ENCODE measurements at places on chromosomes 7 and 10.

- no peak for DNase-seq
These were observed 45.1 kb downstream of the BPGM start for GRCh38 chr7:134691546-134692343.

GRCh38 chr7:90188281-90188680, 23.3 kb upstream of the STEAP2 start:
- DNase-seq = no peak

DNA sequence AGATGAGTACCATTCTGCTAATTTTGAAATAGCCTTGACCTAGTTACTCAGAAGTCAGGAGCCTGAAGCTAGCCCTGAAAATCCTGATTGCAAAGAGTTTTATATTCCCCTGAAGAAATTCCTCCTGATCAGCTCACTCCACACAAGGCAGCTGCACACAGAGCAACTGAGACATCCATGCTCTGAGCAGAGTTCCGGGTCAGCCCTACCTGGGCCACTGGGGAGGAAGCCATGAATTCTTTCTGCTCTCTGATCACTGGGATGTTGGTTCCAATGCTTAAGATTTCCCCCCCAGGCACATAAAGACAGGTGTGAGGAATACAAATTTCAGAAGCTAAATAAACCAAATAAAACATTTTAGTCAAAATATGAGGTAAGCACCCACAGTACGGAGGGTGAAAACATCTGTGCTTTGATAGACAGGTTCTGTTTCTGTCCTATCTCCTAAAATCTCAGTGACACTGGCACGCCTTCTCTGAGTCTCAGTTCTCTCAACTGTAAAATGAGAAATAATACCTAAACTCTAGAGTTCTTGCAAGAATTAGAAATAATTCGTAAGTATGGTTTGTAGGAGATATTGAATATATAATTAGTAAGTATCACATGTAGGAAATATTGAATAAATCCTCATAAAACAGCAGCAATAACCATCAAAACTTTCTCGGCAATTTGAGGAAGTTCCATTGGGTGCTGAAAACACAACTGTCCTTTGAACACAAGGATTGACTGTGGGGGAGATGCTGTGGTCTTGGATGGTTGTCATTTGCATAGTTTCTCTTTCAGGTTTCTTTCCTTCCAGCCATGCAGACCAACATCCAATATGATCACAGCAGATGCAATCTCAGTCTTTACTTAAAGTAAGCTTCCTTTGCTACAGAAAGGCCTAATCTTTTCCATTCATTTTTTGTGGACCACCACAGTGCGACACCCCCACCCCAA, 133.0 kb upstream of the TNS3 start:
- DNase-seq = no peak

GRCh38 chr10:51291961-51292360, 217.7 kb downstream of the PRKG1 start:
- no peak for DNase-seq

GRCh38 chr7:10015687-10016086, 958.0 kb upstream of the PHF14 start:
- no peak for DNase-seq

DNA sequence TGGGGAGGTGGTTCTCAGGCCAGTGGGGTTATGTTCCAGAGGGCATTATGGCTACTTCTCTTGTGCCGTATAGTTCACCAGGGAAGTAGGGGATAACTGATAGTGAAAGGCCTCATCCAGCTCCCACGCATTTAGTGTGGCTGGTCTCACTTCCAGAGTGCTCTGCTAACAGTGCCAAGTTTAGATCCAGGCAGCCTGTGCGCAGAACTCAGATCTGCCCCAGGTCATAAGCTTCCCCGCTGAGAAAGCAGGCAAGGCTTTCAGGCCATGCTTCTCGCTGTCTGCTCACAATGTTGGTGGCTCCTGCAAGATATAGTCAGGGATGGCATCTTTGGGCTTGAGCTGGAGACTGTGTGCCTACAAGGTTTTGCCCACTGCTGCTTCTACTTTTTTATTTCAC, 11.3 kb downstream of the AGK start:
- no peak for DNase-seq

GRCh38 chr7:155283565-155284194, 14.0 kb upstream of the INSIG1 start:
- no peak for DNase-seq

DNA sequence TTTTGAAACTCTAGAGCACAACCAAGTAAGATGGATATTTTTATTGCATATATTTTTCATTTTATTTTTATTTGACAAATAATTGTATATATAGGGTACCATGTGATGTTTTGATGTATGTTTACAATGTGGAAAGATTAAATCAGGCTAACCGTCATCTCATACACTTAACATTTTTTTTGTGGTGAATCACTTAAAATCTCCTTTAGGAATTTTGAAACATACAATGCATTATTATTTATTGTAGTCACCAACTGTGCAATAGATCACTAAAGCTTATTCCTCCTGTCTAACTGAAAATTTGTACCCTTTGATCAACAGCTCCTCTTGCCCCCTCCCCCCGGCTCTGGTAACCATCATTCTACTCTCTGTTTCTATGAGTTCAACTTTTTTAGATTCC, 77.2 kb downstream of the DNAH11 start:
- no peak for DNase-seq

GRCh38 chr10:125060826-125061556, 99.4 kb downstream of the CTBP2 start:
- no peak for DNase-seq

DNA sequence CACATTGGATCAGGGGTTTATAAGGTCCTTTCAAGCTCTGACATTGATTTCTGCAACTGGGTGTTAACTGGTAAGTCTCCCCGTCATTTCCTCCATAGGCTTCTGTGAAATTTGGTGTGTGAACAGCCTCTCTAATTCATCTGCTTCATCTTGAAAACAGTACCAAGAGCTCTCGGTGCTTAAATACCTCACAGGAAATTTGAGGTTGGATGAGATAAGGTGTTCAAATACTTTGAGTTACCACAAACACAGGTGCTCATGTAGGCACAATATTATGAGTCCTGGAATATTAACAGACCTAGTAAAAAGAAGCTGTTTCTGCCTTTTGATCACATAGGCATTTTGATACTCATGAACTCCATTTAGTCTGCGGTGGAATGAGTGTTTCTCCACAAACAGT, 85.2 kb downstream of the RTKN2 start:
- DNase-seq = peak; percentile 9

DNA sequence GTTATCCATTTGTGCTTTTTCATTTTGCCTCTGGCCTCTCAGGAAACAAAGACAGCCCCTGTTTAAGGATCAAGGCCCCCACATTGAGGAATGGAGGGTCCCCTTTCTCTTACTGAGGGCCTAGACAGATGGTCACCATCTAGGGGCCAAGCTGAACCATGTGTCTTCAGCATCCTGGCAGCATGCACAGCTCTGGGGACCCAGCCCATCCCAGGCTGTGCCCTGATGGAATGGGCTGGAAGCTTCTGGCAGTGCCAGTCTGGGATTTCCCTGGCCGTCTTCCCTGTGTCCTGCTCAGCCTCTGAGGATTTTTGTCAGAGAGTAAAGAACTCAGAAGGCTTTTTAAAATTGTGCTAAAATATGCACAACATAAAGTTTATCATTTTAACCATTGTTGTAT, 116.8 kb downstream of the ITIH5 start:
- DNase-seq = no peak

- DNase-seq = no peak
These were observed 12.1 kb upstream of the PYROXD2 start for GRCh38 chr10:98427011-98427515.

DNA sequence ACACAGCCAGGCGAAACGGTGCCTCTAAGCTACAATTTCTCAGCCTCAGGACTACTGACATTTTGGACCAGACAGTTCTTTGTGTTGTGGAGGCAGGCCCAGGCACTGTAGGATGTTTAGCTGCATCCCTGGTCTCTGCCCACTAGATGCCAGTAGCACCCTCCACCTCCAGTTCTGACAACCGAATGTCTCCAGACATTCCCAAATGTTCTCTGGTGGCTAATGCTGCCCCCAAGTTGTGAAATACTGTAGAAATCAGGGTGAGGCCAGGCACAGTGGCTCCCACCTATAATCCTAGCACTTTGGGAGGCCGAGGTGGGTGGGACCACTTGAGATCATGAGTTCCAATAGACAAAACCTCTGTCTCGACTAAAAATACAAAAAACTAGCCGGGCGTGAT, 18.2 kb downstream of the HNRNPF start:
- DNase-seq = no peak

- DNase-seq = no peak
These were observed 26.4 kb downstream of the RNF216 start for GRCh38 chr7:5754981-5755599.

DNA sequence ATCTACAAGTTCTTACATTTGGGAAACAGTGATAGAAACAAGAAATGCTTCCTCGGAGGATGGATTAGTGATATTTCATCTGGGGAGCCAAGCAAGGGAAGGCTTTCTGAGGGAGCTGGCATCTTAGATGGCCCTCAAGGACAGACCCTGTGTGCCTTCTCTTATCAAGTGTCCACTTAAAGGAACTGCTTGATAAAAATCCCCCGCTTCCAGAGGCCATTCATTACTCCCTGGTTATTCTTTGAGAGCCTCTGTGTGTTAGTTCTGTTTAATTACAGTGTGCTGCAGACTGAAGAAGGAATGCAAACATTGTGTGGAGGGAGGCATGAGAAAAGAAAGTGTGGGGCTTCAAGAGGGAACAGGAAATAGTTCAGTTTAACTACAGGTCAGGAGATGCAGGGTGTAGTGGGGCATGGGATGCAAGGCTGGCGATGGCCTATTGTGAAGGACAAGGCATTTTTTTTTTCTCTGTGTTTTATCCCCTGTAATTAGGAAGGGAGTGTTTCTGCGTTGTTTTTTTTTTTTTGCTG, 145.4 kb downstream of the SNX10 start:
- DNase-seq = no peak

- DNase-seq = no peak
These were observed 7.8 kb upstream of the TRDMT1 start for GRCh38 chr10:17209302-17209701.

DNA sequence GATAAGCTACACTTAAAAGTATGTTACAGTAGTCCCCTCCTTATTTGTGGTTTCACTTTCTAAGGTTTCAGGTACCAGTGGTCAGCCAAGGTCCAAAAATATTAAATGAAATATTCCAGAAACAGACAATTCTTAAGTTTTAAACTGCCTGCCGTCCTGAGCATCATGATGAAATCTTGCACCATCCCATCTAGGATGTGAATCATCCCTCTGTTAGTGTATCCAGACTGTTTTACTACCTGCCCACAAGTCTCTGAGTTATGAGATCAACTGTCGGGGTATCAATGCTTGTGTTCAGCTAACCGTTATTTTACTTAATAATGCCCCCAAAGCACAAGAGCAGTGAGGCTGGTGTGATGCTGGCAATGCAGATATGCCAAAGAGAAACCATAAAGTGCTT, 11.4 kb downstream of the KDM7A start:
- no peak for DNase-seq

DNA sequence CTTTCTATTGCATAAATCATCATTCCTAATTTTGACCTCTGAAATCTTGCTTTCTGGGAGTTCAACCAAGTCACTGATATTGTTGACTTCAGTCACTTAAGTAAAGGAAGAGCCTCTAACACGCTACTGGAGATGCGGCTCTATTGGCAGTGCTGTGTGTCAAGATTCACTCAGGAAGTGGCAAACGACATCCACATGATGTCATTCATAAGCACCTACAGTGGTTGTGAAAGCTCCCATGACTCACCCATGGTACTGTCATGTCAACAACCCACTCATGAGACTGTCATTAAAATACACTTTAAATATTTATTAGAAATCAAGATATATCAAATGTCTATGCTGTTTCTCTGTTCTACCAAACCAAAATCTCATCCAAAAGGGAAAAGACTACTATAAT, 52.5 kb upstream of the LHFPL3 start:
- DNase-seq = no peak

DNA sequence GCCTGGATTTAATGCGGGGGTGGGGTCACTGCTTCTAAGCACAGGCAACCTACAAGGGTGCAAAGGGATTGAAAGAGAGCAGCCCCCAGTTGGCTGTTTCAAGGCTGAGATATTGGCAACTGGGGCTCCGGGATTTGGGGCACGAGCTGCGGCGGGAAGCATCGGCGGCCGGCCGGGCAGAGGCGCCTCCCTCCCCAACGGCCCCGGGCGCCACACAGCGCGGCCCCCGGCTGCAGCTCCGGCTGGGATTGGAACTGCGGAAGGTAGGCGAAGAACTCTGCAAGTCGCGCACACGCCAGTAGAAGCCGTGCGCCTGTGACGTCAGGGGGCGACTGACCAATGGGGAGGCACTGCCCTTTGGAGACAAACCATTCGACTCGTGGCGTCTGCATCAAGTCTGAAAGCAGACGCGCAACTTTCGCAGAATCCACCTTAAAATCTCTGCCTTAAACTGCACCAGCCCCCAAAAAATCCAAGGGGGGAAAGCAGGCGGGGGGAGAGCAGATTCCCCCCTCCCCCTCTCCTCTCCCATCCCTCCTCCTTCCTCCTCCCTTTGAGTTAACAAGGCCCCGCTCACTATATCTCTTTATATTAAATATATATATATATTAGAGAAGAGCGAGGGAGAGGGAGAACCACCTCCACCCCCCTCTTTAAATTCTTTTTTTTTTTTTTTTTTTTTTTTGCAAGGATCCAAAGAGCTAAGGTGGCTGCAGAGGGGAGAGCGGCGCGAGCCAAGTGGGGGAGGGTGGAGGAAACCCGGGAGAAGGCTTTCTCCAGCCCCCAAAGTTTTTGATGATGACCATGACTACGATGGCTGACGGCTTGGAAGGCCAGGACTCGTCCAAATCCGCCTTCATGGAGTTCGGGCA, at the start of gene DLX6:
DLX6 (plus strand) TSS at position 371 of the 872 bp plus-strand sequence; CDS start at position 796, 425 bp downstream.
- no peak for DNase-seq
